AG10803 (cell line): ENCODE measurements at places on chromosomes 3 and 15.

DNA sequence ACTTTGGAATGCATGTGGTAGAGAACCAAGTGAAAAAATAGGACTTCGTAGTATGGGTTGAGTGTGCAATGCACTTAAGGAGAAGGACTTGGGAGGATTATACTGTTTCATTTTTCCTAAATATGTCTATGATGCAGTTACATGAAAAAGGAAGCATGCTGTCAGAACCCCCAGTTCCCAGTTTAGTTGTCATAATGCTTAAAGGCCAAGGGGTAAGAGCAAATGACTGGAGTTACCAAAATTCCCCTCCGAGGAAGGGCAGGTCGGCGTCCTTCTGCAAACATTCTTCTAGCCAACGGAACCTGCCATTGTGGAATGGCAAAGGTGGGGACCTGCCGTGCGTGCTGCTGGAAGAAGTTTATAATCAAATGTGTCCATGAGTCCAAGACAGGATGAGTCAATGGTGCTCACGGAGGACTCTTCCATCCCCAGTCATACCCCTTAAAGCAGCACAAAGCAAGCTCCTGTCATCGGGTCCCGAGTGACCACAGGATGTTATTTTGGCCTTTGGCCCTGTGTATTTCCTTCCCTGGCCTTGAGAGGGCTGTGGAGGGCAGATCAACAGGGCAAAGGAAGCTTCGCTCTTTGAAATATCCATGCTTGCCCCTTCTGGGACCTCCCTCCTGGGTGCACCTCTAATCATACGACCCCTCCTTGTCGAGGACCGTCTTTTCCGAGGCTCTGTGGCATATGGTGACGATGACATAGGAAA is 93.2 kb downstream of the SLCO3A1 start:
- DNase-seq = no peak

- DNase-seq = no peak
These were observed 230.2 kb upstream of the IGF1R start for GRCh38 chr15:98418122-98418521.

GRCh38 chr3:190366133-190366532 is 21.8 kb upstream of the CLDN16 start:
- peak; percentile 37 for DNase-seq

DNA sequence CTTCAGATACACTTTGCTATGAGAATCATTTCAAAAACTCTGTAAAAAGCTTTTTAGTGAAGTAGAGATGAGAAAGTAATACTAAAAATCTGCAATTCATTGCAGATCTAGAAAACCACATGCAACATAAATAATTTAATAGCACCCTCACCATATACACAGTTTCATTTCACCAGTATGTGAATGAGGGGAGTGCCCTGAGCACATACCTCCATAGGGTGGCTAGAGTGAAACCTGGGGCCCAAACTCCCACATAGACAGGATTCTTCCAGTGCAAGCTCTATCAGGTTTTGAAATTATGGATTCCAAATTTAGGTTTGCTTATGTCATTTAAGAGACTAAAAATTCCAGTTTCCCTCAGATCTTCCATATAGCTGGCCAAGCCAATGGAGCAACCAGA is 973.4 kb upstream of the CFAP20DC start:
- DNase-seq = no peak

- DNase-seq = no peak
These were observed 27.5 kb upstream of the TM4SF19 start for GRCh38 chr3:196365736-196366135.

DNA sequence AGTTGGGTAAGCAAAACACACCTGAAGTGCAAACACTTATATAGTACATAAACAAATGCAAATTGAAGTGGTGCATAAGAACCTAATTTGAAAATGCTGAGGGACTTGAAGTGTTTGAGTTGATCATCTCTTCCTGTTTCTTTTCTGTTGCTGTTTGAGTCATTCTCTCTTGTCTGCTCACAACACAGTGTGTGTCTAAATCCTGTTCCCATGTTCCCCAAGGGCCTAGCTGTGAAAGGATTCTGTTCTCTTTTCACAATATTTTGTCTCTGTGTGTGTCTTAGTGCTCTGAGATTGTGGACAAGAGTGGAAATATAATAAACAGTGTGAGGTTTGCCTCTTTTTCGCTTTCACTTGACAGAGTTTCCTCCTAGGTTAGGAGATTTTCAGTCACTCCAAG is 6.1 kb downstream of the CD96 start:
- peak; percentile 1 for DNase-seq

DNA sequence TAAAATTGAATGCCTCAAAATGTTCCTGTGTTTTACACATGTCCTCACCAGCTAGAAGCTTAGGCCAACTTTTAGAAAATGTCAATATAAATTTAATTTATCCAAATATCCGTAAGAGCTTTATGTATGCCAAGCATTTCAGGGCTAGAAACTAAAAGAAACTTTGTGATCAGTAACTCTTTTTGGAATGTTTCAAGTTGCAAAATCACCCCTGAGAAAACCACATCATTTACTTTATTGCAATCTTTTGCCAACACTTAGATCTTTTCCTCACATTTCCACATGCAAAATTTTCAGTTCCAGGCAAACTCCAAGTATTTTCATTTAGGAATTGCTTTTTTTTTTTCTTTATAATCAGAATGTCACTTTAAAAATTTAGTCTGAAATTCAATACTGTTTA is 20.1 kb upstream of the IGF1R start:
- DNase-seq = peak; percentile 32

DNA sequence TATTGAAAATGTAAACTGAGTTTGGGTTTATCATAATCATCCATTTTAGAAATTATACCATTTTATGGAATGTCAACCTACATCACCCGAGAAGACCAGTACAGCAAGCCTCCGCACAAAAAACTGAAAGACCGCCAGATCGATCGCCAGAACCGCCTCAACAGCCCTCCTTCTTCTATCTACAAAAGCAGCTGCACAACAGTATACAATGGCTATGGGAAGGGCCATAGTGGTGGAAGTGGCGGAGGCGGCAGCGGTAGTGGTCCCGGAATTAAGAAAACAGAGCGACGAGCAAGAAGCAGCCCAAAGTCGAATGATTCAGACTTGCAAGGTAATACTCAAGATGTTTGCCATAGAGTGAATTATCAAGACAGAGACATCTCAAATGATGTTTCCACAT is 197.0 kb downstream of the GHSR start:
- no peak for DNase-seq

DNA sequence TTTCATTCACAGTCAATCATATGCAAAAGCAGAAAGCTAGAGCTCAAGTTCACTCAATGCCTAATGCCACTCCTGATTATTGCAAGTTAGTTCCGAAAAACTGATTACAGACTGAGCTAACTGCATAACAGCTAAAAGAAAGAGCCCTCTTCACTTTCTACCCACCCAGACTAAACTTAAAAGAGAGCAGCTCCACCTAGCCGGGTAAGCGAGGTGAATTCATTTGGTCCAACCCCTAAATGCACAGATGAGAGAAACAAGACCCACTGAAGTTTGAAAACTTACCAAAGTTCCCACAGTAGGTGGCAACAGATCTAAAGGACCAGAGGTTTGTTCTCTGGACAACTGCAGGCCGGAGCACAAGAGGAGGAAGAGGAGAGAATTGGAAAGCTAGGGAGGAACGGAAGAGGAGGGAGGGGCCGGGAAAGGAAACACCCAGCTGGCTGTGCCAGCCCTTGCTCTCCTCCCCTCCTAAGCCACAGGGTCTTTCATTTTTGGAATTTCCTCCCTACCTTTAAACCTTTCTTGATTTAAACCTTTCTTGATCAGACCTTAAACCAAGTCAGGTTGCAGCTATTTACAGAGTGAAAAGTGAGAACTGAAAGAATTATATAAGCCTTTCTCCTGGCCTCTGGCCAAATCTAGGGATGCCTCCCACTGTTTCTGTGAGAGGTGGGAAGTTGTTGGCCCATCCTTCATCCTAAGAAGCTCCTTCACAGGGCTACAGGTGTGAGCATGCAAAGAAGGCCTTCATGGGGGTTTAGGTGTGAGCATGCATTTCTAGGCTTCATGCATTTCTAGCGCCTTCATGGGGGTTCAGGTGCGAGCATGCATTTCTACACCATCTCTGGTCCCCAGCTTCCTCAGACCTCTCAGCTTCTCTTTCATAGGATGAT is 114.7 kb upstream of the LMOD3 start:
- no peak for DNase-seq

DNA sequence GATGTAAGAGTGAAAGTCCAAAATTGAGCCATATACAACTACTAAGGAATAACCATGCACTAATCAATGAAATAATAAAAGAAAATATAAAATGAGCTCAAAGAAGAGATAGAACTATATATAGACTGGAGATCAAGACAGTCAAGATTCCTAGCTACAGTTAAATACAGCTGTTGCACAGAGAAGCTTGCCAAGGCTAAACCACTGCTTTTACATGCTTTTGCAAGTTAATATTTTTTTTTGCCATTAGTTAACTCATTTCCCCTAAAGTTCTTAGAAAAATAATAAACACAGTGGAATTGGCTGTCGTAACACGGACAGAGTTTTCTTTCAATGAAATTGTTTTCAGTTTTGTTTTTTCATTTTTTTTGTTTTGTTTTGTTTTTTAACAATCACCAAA is 123.0 kb downstream of the VGLL3 start:
- DNase-seq = peak; percentile 86

DNA sequence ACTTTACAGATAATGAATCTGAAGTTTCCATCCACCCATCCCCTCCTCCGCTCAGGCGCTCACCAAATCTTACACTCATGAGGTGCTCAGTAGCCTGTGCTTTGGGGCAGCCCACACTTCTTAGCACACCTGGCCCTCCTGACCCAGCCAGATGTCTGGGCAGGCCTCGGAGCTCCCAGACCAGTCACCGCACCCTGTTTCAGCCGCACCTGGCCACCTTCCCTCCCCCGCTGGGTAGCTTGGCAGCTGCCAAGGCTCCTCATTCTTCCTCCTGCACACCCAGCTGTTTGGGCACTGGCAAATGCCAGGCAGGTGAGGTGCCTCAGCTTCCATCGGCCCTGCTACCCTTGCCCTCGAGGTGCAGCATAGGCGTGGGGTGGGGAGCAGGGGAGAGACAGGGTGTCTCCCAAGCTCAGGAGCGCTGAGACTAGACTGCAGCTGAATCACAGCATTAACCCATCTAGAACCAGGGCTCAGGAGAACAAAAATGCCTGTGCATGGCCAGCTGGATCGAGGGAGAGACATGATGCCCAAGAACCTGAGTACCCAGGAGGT is 45.8 kb downstream of the CDC25A start:
- no peak for DNase-seq

DNA sequence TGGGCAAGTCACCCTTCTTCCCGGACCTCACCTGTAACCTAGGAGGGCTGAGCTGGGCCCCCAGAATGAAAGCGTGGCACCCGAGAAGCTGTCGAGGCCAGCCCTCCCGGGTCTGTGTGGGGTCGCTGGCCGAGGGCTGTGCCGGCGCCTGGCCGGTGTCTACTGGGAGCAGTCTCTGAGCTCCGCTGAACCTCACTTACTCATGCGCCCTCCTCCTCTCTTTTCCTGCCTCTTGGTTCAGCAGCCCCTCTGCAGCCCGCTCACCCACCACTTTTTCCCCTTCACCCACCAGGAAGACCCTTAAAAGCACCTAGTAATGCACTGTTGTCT is 419 bp downstream of the HYKK start:
- DNase-seq = no peak
